ENCODE measurements at places on chromosomes 7 and 10. TPM values are rescaled to one million over a fixed set of nuclear protein-coding genes. Genes with fewer than 3 reads are reported as not detected.

The DPYSL4 gene
- not detected for total RNA-seq

The SSC4D gene
- total RNA-seq = 1.7 TPM

The FEZF1 gene
- total RNA-seq = not detected

The HIPK2 gene
- 48.8 TPM for total RNA-seq

The NFE2L3 gene
- 7.0 TPM for total RNA-seq
